ENCODE measurements at places on chromosomes 4 and X. TPM values are rescaled to one million over a fixed set of nuclear protein-coding genes. Genes with fewer than 3 reads are reported as not detected.

DNA sequence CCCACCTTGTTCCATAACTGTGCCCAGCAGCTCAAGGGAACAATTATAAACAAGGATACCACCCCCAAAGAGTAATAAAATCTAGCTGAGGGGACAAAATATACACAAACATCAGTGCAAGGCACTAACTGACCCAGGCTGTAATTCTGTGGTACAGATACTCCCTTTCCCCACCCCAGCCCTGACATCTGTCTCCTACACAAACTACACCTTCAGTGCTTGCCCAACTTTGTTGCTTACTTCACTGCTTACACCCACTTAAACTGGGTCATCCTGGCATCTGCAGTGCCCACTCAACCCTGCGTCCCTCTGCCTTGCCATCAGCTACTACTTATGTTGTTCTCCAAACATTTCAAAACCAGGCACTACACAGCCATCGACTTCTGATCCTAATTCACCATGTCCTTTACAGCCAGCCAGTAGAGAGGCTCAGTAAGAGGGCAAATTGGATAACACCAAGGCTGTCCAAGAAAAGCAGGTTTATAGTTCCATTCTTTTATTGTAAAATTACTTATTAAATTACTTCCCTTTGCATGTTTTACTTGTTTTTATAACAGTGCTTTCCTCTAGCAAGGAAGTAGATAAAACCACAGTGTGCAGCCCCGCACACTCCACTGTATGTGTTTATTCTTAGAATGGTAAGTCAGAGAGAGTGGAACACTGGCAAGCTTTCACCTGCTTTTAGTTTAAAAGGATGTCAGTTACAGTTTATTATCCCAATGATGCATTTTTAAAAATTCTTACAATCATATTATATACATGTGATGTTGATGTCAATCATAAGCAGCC is 149.6 kb downstream of the INPP4B start:
- H3K4me3 ChIP-seq = no peak overlapping the region
- H3K36me3 ChIP-seq = no peaks in the 10 kb centered on the region
- no peak for DNase-seq
- no peaks in the 10 kb centered on the region for H3K27me3 ChIP-seq

DNA sequence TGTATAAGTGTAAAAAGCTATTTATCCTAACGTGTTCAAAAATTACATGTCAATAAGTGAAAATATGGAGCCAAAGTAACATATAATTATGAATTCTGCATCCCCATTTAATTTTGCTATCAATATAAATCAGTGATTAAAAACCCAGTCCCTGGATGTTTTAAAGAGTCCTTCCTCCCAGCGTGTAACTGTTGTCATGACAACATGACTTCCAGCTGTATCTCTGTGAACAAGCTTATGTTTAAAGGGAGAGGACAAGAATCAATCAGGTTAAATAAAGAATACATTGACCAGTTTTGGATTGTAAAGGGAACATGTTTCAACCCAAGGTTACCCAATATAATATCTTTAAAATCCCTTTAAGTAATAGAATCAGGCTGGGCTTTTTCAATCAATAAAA is 219.7 kb downstream of the NSUN7 start:
- H3K4me3 ChIP-seq = no peak overlapping the region
- peaks cover 5% of the 10 kb centered on the region for H3K4me1 ChIP-seq
- DNase-seq = no peak
- H3K36me3 ChIP-seq = peaks cover 3% of the 10 kb centered on the region
- H3K27ac ChIP-seq = no peak overlapping the region
- no peaks in the 10 kb centered on the region for H3K27me3 ChIP-seq

GRCh38 chrX:101386542-101386885 is 523 bp upstream of the BTK start:
- H3K4me3 ChIP-seq = no peak overlapping the region
- no peak for DNase-seq
- peaks cover 2% of the 10 kb centered on the region for H3K36me3 ChIP-seq
- peaks cover under 1% of the 10 kb centered on the region for H3K4me1 ChIP-seq
- no peak overlapping the region for H3K27ac ChIP-seq
- no peaks in the 10 kb centered on the region for H3K27me3 ChIP-seq

GRCh38 chr4:15737255-15737654 is 34.4 kb downstream of the BST1 start:
- H3K36me3 ChIP-seq = no peaks in the 10 kb centered on the region
- no peak for DNase-seq
- H3K27me3 ChIP-seq = no peaks in the 10 kb centered on the region

GRCh38 chr4:142631836-142632235 is 214.3 kb downstream of the INPP4B start:
- no peaks in the 10 kb centered on the region for H3K36me3 ChIP-seq
- H3K27ac ChIP-seq = no peak overlapping the region
- no peaks in the 10 kb centered on the region for H3K4me1 ChIP-seq
- H3K4me3 ChIP-seq = no peak overlapping the region
- DNase-seq = no peak

GRCh38 chr4:153652051-153652784 is 31.9 kb upstream of the TLR2 start:
- H3K4me1 ChIP-seq = no peaks in the 10 kb centered on the region
- H3K4me3 ChIP-seq = no peak overlapping the region
- H3K27me3 ChIP-seq = peaks cover 9% of the 10 kb centered on the region
- DNase-seq = no peak
- H3K27ac ChIP-seq = no peak overlapping the region

DNA sequence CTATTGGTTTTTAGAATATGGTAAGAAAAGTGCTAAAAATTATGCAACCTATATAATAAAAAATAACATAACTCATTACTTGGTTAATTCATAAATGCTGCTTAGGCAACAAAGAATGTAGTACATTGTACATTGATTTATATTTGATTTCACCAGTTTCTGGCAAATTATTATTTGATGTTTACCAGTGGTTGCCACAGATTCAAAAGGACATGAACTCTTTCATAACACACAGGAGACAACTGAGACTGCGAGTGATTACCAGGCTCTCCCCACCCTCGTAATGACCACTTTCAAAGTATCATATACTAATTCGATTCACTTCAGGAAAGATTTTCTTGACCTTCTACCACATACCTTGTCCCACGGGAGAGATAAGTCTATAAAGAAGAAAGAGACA is 158.5 kb downstream of the NR3C2 start:
- no peak for DNase-seq
- no peaks in the 10 kb centered on the region for H3K27me3 ChIP-seq
- H3K27ac ChIP-seq = no peak overlapping the region
- H3K36me3 ChIP-seq = no peaks in the 10 kb centered on the region
- H3K4me3 ChIP-seq = no peak overlapping the region

Gene C4orf36
- 2.0 TPM for total RNA-seq

Gene LGI2
- total RNA-seq = 17.4 TPM

Gene GDPD2
- 2.8 TPM for total RNA-seq

Gene P2RY10
- not detected for total RNA-seq
